ENCODE measurements at places on chromosomes 12 and 14.

DNA sequence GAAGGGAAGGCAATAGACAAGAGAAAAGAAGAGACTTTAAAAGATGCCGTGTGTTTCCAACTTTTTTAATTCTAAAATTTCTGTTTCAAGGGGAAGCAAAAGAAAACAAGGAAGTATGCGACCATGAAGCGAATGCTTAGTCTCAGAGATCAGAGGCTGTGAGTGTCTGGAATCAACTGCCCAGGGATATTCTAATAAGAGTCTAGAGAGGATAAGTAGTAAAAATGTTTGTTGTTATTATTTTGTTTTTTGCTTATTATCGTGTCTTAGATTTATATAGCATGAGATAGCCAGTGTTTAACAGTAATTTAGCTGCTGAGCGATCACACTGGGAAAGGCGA lies 421 bp downstream of the FCF1 start:
- no peak for DNase-seq

DNA sequence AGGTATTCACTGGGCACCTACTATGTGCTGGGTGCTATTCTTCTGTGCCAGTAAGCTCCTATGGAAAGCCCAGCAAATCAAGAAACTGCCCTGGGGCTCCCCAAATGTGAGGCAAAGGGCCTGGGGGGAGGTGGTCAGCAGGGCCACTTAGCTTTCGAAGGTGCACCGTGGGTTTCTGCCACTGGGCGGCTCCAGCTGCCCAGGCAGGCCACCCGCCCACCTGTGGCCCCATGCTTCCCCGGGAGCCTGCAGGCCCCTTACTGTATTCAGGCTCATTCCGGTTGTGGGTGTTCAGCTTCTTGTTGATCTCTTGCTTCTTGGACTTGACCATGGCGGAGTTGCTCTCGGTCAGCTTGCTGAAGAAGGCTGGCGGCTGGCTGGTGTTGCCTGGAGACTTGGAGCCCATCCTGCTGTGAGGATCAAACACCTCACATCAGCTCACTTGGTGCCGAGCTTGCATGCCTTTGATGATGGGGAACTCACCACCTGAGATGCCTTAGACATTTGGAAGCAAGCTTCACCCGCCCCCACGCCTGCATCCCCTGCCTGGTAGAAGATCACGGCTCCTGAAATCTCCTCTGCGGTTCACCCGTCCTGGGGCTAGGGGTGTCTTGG lies 37.3 kb downstream of the RFLNA start:
- DNase-seq = no peak

DNA sequence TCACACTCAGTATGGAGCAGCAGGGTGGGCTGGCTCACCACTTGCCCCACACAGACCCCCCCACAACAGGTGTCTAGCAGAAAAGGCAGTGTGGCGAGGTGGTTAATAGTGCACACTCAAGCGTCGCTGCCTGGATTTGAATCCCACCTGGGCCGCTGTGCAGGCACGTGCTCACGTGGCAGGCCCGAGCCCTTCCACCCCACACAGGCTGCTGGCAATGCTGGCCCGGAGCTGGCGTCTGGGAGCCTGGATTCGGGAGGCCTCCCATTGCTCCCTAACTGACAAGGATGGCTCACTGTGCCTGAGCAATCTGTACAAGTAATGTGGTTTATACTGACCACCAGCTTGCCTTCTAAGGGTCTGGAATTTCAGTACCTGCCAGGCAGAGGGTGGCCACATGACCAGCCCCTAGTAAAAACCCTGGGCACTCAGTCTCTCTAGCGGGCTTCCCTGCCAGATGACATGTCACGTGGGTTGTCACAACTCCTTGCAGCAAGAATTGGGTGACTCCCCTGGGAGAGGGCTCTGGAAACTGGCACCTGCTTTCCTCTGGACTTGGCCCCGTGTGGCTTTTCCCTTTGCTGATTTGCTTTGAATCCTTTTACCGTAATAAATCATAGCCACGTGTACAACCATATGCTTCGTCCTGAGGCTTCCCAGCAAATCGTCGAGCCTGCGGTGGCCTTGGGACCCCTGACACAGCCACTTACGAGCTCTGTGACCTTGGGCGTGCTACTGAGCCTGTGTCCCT lies 72.8 kb downstream of the SCARB1 start:
- no peak for DNase-seq

GRCh38 chr14:22213120-22213519 lies 375.9 kb downstream of the DAD1 start:
- no peak for DNase-seq

DNA sequence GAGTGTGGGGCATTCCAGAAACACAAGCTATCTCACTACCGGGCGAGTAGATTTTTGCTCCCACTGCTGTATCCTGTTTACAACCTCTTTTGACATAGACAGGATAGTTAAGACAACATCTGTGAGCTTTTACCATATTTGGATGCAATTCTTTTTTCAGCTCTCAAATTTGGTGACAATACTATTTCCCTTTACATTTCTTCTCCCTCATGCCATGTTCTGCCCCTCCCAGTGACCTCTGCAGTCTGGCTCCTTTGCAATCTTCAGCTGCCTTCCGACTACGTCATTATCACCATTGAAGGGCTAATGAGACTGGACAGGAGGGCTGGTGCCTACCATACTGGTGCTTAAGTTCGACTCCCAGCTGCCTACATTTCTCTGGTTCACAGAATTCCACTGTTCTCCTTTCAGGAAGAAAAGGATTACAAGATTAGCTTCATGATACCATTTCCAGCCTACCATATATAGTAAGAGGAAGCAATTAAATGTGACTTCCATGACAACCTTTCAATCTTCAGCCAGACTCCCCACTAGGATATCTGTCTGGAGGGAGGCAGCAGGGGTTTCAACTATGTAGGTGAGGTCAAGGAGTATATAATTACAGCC lies 251.6 kb downstream of the PHLDA1 start:
- no peak for DNase-seq

- no peak for DNase-seq
Observed at GRCh38 chr14:69752773-69753172, 14.2 kb upstream of the SRSF5 start.

DNA sequence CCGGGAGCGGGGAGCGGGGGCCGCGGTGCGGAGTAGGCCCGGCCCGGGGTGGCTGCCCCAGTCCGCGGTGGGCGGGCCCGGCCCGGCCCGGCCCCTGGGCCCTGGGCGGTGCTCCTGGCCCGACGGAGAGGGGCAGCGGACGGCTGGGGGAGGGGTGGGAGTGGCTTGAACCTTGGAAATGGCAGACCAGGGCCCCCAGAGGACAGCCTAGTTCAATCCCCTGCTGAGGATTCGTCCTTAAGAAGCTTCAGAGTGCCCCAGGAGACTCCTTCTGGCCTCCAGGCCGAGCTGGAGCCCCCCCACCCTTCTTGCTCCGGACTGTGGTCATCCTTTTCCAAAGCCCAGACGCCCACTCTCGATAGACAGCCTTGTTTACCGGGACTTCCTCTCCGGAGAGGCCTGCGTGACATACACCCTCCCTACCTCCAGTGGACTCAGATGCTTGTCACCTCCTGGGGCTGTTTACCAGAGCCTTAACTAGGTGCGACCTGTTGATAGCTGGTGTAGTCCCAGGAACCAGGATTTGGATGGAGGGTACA lies 458 bp downstream of the KHNYN start:
- DNase-seq = peak; percentile 22

All from SHP77 treated with DMSO at 0.1 percent for 48 hours (cell line).